ENCODE measurements at places on chromosomes 7 and 10.

- H3K27me3 ChIP-seq = peaks cover 5% of the 10 kb centered on the region
- no peaks in the 10 kb centered on the region for H3K36me3 ChIP-seq
- H3K4me1 ChIP-seq = peaks cover 17% of the 10 kb centered on the region
- no peak overlapping the region for H3K27ac ChIP-seq
- DNase-seq = no peak
Measured at GRCh38 chr7:158955932-158956804, 99.8 kb downstream of the DYNC2I1 start.

DNA sequence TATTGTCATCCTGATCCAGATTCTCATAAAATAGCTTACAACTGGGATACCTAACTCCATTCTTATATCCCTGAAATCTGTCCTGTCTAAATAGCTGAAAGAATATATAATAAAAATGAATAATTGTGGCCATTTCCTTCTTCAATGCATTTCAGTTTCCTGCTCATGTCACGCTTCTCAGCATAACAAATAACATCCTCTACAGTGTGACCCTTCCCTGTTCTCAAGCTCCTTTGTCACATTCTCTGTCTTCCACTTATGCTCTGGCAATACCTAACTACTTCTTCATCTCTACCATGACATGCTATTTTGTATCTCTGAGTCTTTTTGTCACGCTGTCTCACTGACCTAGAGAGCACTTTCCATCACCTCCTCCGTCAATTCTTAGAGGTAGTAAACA is 884.1 kb upstream of the LRRTM3 start:
- no peak for DNase-seq
- no peak overlapping the region for H3K4me3 ChIP-seq
- H3K27ac ChIP-seq = no peak overlapping the region
- no peaks in the 10 kb centered on the region for H3K36me3 ChIP-seq
- no peaks in the 10 kb centered on the region for H3K4me1 ChIP-seq

- H3K27ac ChIP-seq = no peak overlapping the region
- peaks cover 33% of the 10 kb centered on the region for H3K4me1 ChIP-seq
- H3K36me3 ChIP-seq = no peaks in the 10 kb centered on the region
- H3K4me3 ChIP-seq = no peak overlapping the region
- peaks cover 63% of the 10 kb centered on the region for H3K27me3 ChIP-seq
- DNase-seq = no peak
Measured at GRCh38 chr7:45921381-45921698, 268 bp upstream of the IGFBP3 start.

DNA sequence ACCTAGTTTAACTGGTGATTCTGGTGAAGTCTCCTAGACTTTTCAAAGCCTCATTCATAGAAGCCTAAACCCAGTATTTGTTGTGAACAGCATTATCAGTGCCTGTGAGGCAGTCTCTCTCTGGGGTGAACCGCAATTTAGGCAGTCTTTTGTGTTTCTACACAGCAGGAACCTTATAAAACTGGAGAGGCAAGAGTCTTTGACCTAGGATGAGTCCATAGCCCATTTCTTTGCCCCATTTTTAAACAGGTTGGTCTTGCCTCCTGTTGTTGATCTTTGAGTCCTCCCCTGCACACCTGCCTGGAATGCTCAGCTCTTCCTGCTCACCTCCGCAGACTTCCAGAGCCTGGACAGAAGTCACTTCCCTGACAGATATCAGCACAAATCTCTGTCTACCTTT is 51.2 kb upstream of the NRP1 start:
- H3K27me3 ChIP-seq = no peaks in the 10 kb centered on the region
- no peak overlapping the region for H3K4me3 ChIP-seq
- H3K4me1 ChIP-seq = no peaks in the 10 kb centered on the region
- DNase-seq = no peak
- H3K36me3 ChIP-seq = no peaks in the 10 kb centered on the region

DNA sequence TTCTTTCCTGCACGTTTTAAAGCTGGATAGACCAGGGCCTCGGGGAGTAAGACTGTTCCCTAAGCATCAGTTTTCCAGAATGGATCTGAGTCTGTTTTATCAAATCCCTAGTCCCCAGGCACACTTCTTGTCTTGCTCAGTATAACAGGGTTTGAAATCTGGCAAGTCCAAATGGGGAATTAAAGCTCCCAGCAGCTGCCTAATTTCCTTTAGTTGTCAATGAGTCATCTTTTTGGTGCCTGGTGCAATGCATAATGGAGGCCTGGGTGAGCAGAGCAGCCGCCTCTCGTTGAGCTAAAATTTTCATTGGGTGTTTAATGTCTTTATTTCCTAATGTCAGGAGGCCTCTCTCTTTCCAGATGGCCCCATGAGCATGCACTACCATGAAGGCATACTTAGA is 87.9 kb downstream of the STRA8 start:
- H3K4me3 ChIP-seq = no peak overlapping the region
- H3K27me3 ChIP-seq = no peaks in the 10 kb centered on the region
- no peaks in the 10 kb centered on the region for H3K4me1 ChIP-seq
- DNase-seq = no peak

GRCh38 chr10:51699145-51699474 is 285 bp downstream of the CSTF2T start:
- peak overlapping the region; percentile 98 for H3K27ac ChIP-seq
- H3K4me3 ChIP-seq = peak overlapping the region; percentile 93

- peaks cover 48% of the 10 kb centered on the region for H3K4me1 ChIP-seq
- H3K4me3 ChIP-seq = no peak overlapping the region
- DNase-seq = no peak
- no peak overlapping the region for H3K27ac ChIP-seq
- peaks cover 13% of the 10 kb centered on the region for H3K36me3 ChIP-seq
Measured at GRCh38 chr10:102634686-102635085, 9.6 kb upstream of the TRIM8 start.

DNA sequence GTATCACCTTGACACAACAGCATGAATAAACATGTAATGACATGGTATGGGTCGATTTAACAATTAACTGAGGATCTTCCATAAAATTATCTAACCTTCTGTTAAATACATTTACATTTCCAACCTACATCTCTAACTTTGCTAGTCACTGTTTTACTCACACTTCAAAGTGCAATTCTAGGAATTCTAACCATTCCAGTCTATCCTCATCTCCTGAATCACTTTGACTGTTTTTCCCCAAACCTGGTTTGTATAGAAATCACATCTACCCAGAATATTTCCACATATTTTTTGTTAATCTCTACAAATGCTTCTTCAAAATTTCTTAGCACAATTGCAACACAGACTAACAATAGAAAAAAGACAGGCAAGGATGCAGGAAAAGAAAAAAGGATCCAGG is 6.2 kb downstream of the ABI1 start:
- no peaks in the 10 kb centered on the region for H3K36me3 ChIP-seq
- H3K27ac ChIP-seq = no peak overlapping the region
- DNase-seq = no peak

DNA sequence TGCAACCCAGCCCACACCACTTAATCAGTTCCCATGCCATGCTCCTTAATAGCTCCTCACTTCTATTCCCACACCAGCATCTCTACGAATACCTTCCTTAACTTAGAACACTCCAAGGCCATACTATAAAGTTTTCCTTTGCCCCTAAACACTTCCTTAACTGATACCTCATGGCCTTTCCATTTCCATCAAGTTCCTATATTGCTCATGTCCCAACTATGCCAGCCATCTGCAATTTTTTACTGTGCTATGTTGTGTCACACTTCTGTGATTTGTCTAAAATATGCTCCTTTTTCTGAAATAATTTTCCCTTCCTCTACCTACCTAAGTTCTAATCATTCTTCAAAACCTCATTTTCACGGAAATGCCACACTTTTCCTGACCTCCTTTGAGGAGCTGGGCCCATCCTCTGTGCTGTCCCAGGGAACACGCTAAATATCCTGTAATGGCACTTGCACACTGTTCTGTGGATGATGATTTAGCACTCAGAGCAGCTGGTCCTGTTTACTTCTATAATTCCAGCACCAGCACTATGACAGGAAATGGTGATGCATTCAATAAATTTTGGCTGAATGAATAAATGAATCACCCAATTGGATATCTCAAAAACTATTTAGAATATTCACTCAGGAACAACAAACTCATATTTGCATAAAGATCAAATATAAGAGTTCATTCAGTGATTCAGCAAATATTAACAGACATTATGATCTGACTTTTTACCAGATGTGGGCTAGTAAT is 266.5 kb upstream of the HGF start:
- H3K27me3 ChIP-seq = no peaks in the 10 kb centered on the region
- H3K4me1 ChIP-seq = no peaks in the 10 kb centered on the region
- H3K27ac ChIP-seq = no peak overlapping the region
- H3K4me3 ChIP-seq = no peak overlapping the region
- H3K36me3 ChIP-seq = no peaks in the 10 kb centered on the region

All from CD4-positive, alpha-beta T cell (primary cell).